Activated CD4-positive, alpha-beta T cell treated with anti-CD3 and anti-CD28 coated beads, Interleukin-2, amount 50 U/mL, for 48 hours (primary cell): ENCODE measurements at places on chromosomes 16 and 17.
A peak's percentile ranks its signal among the peaks of the same experiment; 100 is the strongest.

DNA sequence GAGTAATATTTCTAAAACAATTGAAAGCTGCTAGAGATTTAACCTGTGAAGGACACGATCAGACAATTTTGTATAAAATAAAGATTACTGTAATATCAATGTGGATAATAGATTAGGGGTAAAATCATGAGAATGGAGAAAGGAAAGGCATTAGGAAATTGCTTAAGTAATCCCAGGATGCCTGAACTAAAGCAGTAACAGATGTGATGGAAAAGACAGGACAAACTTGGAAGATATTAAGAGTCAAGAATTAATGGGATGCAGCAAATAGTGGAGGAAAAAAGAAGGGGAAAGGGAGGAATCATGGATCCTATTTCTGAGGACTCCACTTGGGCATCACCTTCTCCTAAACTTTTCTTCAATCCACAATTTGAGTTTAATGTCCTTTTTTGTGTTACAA, 437.1 kb upstream of the PMFBP1 start:
- no peak for DNase-seq

- DNase-seq = no peak
These were observed 96.5 kb downstream of the GOSR1 start for GRCh38 chr17:30573603-30574175.

GRCh38 chr16:84144209-84144858, 643 bp downstream of the HSDL1 start:
- peak; percentile 50 for DNase-seq

- DNase-seq = no peak
These were observed 1.8 kb upstream of the TEX2 start for GRCh38 chr17:64264891-64265290.

GRCh38 chr16:75267631-75268264, 16.3 kb upstream of the BCAR1 start:
- DNase-seq = no peak

DNA sequence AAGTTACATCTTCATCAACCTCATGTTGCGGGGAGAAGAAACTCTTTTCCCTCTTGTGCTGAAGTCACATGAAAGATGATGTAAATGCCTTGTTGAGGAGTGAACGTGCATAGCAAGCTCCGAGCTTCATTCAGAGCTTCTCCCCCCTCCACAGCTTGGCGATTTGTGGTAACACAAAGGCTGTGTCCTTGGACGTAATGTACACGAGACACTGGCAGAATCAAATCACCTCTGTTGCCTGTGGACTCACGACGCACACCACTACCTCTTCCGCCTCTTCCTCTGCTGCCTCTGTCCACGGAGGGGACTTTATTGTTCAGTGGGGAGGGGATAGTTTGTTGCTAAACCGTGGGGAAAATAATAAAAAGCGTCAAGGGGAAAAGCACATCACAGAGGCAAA, 54.9 kb upstream of the CHMP6 start:
- no peak for DNase-seq

- DNase-seq = no peak
These were observed 2.5 kb downstream of the PRAC2 start for GRCh38 chr17:48725288-48726064.

DNA sequence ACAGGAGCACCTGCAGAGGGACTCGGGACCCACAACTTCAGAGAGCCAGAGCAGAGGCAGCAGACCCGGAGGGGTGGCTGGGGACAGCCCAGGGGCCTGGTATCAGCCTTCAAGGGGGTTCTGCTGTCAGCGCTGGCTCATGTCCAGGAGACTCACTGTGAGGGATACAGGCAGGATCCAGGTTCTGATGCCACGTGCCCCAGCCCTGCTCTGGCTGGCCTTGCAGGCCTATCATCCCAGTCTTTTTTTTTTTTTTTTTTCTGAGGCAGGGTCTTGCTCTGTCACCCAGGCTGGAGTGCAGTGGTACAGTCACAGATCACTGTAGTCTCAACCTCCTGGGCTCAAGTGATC, 9.0 kb upstream of the MTSS2 start:
- no peak for DNase-seq

GRCh38 chr16:86616906-86617305, 38.6 kb downstream of the FOXL1 start:
- DNase-seq = no peak

DNA sequence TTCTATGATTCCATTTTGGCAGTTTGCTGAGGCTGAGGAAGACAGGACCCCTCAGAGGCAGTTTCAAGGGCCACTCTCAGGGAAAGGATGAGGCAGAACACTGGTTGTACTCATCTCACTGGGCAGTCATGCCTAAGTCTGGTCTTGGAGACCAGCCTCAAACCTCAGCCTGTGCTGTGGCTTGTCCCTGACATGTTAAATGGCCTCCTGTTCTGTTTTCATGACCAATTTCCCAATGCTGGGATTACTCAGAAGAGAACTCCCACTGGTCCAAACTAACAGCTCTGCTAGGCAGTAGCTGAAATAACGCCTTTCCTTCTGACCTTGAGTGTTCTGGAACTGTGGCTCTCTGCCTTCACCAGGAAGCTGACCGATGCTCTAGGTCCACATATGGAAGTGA, 8.4 kb upstream of the SPDYE4 start:
- no peak for DNase-seq

- DNase-seq = no peak
These were observed 1.9 kb downstream of the ZNF843 start for GRCh38 chr16:31440516-31441184.

DNA sequence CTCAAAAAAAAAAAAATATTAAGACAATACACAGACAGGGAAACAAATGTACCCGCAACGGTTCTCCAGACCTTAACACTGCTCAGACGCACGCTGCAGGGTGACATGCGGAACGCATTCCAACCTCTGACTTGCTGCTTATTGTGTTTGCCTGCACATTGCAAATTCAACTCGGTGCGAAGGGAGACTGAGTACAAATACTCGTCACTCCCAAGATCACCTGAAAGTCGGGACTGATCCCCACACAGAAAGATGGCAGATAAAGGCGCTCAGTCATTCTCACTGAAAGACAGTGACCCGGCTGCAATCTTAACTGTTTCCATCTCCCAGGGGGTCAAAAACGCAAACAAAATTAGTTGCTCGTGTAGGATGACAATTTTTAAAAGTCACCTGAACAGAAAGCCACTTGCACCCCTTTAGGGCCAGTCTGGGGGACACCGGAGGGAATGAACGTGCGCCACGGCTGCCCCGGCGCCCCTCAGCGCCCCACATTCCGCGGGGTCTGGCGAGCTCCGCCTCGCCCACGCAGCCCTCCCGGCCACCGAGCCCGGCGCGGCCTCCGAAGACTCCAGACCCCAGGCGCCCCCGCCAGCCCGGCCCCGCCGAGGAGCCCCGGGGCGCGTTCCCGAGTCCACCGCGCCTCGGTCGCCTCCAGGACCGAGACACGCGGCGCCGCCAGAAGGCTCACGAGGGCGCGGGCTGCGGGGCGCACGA, 589 bp downstream of the CLCN7 start:
- no peak for DNase-seq

GRCh38 chr17:348692-349425, 3.7 kb downstream of the RPH3AL start:
- DNase-seq = no peak

DNA sequence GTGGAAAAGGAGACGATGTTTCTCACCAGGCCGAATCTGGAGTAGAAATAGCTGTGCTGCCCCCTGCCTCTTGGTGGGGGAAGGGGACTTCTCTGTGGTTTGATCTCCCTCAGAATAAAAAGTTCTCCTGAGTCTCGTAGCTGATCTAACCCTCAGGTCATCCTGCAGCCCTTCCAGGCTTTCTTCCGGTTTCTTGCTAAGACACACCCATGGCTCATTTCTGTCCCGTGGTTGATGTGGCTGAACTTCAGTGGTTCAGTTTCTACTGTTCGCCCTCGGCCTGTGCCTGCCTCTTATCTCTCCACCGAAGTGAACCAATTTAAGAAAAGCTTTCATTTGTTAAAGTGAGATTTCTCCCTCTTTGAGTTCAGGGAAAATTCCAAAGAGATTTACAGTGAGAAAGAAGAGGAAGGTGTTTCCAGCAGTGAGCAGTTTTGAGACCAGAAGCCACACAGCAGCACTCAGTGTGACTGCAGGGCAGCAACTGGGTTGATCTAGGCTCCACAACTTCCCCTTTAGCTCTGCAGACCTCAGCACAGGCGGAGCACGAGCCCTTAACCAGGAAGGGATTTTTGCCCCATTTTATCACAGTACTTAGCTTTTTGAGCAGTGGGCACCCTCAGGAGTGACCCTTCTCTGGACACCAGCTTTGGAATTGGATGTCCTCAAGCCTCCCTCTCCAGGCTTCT, 34.9 kb upstream of the CACNG5 start:
- no peak for DNase-seq

DNA sequence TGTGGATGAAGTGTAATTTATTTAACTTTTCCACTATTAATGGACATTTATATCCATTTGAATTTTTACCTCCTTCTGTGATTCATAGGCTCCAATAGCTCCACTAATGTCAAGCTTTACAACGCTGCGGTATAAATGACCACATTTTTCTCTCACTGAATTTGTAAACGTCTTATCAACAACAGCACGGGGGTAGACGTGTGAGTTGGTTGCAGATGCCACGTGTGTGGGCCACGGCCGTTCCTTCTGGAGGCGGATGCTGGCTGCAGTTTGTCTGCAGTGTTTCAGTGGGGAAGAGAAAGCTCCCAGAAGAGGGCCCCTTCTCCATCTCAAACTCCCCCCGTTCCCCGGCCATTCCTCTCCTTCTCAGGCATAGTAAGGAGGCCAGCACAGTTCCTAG, 68.2 kb upstream of the XYLT1 start:
- no peak for DNase-seq

GRCh38 chr17:1592751-1593629, 30.4 kb upstream of the PITPNA start:
- no peak for DNase-seq

- no peak for DNase-seq
These were observed 785 bp downstream of the HID1 start for GRCh38 chr17:74971842-74972106.

- no peak for DNase-seq
These were observed 458.1 kb downstream of the SOX9 start for GRCh38 chr17:72578817-72579470.

GRCh38 chr16:4911970-4912386, 25.0 kb downstream of the PPL start:
- DNase-seq = no peak

- peak; percentile 90 for DNase-seq
These were observed 5.1 kb upstream of the NME4 start for GRCh38 chr16:391885-392335.

- DNase-seq = peak; percentile 23
These were observed 720 bp downstream of the METRN start for GRCh38 chr16:715477-716199.

DNA sequence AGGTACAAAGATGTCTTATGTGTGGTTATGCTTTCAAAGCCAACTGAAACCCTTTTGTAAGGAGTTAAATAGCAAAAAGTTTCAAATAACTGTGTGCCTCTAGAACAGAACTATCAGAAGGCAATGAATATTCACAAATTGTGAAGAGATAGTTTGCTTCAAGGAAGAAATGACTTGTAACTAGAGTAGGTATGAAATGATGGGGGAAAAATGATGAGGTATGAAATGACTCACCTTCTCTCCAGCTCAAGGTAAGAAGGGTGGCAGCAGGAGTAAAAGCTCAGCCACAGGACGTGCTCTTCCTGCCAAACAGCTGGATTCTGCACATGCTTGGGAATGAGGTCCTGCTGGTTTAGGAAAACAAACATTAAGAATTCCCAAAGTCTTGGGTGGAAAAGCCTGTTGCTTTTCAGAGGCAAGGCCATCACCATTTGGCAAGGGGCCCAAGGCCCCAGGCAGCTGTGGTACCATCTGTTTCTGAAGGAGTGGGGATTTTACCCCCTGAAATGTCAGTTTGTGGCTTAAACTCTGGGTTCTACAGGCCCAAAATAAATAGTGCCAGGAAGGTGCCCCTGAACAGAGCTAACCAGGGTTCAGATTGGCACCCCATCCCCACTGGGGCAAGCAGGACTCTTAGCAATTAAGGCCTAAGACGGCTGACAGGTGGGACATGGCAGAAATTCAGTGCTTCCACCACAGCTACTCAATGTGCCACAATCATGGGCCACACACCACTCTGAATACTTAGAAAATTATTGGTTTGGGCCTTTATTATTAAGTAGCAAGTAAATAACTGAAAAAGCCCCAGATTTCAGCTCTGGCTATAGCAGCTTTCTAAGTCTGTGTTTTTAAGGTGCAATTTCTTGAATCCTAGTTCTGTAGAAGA, 13.3 kb downstream of the HERPUD1 start:
- peak; percentile 38 for DNase-seq

GRCh38 chr17:34525651-34526050, 53.7 kb upstream of the TMEM132E start:
- DNase-seq = no peak

DNA sequence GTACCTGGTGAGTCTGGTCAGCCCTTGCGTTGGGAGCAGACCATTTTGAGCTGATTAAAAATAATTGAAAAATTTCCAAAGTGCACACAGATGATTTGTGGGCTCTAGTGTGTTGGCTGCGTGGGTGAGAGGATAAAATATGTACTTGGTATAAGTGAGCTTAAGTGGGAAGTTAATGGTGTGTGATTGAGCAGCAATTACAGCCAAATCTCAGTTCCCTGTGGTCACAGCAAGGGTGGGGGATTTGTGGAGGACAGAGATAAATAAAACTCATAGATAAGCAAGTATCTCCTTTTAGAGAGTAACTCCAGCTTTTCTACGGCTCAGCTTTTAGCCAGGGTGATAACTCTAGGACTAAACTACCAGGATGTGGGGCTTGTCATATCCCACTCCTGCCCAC, 390.4 kb downstream of the UTP18 start:
- no peak for DNase-seq

- no peak for DNase-seq
These were observed 259.2 kb downstream of the CBLN1 start for GRCh38 chr16:49022351-49022963.

GRCh38 chr16:87762620-87763019, 3.2 kb downstream of the KLHDC4 start:
- no peak for DNase-seq

GRCh38 chr16:66229651-66230050, 136.8 kb upstream of the CDH5 start:
- DNase-seq = no peak

GRCh38 chr17:41018541-41018940, 8.5 kb downstream of the KRTAP1-5 start:
- no peak for DNase-seq

DNA sequence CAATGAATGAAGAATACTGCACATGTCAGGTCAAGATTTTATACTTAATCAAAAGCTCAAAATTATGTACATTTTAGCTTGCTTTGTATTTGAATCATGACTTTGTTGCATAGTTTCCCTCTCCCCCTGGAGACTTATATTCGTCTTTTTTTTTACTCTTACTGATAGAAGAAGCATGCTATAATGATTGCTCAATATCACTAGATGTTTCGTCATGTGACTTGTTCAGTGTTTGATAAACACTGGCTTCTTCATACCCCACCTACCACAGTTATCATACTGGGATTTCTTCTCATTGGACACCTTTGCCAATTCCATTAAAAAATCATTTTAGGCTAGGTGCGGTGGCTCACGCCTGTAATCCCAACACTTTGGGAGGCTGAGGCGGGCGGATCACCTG, 148.7 kb downstream of the FTO start:
- no peak for DNase-seq

- no peak for DNase-seq
These were observed 12.5 kb upstream of the SPHK1 start for GRCh38 chr17:76371656-76372628.

GRCh38 chr16:52964290-52964689, 88.4 kb downstream of the CHD9NB start:
- DNase-seq = no peak

GRCh38 chr17:59641799-59642484, 22.2 kb downstream of the CLTC start:
- DNase-seq = no peak

- no peak for DNase-seq
These were observed 456.1 kb upstream of the ASIC2 start for GRCh38 chr17:33749171-33749570.

GRCh38 chr17:49630113-49630900, 47.6 kb downstream of the SPOP start:
- no peak for DNase-seq
